Activated naive CD4-positive, alpha-beta T cell (primary cell): ENCODE measurements at places on chromosomes 1 and 21.

GRCh38 chr1:182996816-182997215 lies 26.4 kb upstream of the LAMC1 start:
- no peak for DNase-seq

- DNase-seq = no peak
Measured at GRCh38 chr1:9626201-9626608, 25.3 kb upstream of the PIK3CD start.

DNA sequence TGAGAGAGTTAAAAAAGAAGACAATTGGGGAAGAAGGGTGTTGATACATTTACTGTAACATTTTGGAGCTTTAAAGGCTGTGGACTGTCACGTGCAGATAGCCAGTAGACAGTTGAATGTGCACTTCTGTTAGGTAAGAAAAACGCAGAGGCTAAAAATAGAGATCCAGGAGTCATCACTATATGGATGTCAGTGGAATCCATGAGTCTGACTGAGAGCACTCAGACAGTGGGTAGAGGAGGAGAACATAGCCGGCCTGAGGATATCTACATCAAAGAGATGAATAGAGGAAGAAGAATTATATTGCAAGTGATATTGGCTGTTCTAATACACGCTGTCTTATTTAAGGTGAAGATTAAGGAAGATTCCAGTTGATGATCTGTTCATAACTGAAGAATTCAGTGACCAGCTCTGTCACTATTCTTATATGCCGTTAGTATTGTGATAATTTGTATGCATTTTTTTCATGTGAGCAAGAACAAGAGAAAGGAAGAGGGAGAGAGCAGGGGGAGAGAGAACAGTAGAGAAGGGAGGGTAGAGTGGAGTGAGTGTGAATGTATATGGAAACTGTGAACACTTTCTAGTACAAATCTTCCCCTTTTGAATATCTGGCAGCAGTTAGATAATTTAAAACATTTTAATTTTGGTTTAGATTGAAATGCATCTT lies 344.8 kb downstream of the CHRM3 start:
- DNase-seq = no peak

DNA sequence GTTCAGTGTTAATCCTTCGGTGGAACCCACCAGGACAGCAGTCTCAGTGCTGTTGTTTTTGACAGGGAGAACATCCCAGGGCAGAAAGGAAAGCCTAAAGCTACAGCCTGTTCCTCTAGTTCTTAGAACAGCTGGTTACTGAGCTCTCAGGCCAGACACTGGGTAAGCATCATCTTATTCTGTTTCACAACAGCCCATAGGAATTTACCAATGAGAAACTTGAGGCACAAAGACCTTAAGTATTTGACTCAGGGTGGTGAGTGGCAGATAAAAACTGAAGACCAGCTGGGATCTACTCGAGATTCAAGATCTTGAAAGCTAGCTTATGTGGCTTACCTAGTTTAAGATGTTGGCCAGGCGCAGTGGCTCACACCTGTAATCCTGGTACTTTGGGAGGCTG lies 9.4 kb upstream of the NEK2 start:
- DNase-seq = no peak

DNA sequence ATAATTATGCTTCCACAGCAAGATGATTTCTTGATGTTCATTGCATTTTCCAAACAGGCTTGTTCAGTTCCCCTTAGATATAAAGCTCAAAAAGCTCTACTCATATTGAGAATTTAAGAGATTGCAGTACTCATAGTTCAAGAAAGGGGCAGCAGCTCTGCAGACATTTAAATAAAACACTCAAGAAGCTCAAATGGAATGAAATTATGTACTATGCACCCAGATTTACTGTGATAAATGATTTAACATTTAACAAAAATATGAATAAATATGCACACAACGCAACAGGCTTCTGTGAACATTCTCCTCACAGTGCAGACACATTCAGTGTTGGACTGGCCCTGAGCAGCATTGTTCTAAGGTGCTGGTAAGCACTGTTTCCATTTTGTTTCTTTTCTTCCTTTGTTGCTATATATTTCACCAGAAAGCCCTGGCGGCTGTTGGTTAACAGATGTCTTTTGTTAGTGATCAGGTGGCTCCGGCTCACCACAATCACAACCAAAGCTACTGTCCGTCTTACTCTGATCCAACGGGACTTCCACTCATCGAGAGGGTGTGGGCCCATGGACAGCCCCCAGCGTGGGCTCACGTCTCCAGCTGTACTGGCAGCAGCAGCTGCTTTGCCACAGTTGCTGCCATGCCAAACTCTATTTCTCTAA lies 1440.3 kb downstream of the NCAM2 start:
- DNase-seq = no peak
